ENCODE measurements at places on chromosomes 5 and 9.

DNA sequence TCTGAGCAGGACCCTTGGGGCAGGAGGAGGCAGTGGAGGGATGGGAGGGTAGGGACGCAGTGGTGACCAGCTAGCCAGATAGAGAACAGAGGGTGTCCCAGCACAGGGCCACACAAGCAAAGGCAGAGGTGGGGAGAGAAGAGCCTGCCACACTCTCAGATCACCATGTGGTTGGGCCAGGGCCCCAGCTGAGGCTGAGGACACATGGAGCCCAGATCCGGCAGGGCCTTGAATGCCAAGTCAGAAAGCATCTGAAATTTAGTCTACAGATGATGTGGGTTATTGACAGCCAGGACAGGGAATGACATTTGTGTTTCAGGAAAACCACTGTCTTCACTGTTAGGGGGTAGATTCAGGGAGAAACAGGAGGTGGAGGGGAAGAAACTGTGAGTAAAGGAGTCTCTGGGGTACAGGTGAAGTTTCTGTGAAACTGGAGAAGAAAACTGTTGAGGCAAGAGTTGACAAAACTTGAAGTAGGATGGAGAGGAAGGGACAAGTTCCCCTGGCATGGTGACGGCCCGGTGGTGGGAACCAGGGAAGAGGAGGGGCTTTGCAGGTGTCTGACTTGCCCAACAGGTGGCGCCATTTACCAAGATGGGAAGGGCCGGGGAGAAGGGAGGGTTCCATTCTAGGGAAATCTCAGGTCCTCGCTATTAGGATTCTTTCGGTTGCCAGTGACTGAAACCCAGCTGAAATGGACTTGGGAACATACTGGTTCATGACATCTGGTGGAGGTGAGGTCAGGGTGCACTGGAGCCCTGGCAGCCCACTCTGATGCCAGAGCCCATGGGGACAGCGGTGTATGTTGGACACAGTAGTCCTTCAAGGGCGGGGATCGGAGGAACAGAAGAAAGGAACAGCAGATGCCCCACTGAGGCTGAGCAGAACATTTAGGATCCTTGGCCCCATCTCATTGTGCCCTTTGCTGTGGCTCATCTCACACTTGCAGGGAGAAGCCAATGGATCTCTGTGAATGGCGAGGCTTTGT lies 100.1 kb downstream of the KCNIP1 start:
- DNase-seq = peak; percentile 44

- peak; percentile 91 for DNase-seq
Observed at GRCh38 chr9:88749420-88749819, 214.4 kb downstream of the NXNL2 start.

GRCh38 chr9:130138171-130138653 lies 34.0 kb upstream of the NCS1 start:
- DNase-seq = peak; percentile 84

DNA sequence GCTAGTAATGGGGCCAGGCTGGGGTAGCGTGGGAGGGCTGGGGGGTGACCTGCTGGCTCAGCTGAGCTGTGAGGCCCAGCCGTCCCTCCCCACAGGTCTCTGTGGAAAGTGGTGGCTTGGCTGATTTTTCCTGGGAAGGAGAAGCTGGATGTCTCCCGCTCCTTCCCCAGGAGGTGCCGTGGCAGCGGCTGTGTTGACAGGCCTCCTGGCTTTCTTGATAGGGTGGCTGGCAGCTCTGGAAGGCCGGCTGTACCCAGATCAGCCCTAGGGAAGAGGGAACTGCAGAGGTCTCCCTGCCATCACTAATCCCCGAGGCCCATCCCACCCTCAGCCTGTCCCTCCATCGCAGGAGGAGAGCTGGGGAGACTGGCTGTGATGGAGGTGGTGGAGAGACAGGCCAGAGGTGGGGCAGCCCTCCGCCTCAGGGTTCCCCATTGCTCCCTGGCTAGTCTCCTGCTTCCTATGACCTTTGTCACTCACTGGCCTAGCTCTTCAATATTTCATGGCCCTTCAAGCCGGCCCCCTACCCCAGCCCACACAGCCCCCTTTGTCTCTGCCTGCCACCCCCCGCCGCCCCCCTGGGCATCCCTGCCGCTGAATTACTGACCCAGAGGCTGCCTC lies 6.8 kb downstream of the CXXC5 start:
- DNase-seq = no peak

DNA sequence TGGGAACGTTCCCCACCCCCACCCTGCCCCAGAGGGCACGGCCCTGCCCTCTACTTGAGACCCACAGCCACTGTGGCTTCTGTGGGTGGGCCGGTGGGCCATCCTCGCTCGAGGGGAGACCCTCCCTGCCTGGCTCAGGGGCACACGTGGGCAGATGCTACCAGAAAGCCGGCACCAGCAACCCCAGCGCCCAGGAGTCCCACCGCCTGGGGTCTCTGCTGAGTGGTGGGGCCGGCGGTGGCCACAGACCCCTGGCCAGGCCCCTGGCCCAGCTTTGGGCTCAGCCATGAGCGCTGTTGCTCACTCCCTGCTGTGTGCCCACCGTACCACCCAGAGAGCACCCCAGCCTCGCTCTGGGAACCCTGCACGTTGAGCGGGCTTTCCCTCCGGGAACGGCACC lies 16.5 kb upstream of the NRARP start:
- no peak for DNase-seq

GRCh38 chr5:158792186-158792585 lies 307.5 kb downstream of the EBF1 start:
- no peak for DNase-seq

DNA sequence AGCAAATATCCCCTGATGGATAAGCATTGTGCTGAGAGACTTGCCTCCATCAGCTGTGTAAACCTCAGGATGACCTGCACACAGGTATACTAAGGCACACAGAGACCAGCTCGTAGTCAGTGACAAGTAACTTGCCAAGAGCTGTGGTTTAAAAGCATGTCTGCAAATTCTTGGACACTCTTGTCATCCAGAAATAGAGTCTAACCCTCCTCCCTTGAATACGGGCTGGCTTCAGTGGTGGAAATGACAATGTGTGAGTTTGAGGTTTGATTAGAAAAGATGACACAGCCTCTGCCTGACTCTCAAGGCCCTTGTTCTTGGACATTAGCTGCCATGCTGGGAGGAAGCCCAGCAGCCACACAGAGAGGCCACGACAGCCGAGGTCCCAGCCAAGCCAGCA lies 114.4 kb downstream of the GADD45G start:
- DNase-seq = peak; percentile 22

DNA sequence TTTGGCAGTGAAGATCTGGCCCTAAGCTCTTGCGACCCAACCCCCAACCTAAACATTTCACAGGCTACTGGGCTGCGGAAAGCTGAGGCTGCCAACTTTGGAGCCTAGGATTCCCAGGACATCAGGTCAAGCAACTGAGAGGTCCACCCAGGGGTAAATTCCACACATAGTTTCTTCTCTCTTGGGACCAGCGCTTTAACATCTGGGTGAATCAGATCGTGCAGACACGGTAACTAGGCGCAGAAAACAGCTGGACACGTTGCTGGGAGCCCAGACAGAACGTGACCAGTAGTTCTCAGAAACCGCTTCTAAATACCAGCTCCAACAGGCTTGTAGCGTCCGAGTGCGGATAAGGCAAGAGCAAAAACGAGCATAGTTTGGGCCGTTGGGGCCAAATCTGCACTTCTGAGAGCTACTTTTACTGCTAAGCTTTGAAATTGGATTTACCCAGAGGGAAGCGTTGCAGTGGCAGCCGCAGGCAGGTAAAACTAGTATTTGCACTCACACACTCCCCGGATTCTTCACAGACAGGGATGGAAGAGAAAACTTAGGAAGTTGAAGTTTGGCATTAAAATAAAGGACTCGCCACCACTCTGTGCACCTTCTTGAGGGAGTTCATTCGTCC lies 11.8 kb downstream of the ITGA1 start:
- DNase-seq = peak; percentile 93

DNA sequence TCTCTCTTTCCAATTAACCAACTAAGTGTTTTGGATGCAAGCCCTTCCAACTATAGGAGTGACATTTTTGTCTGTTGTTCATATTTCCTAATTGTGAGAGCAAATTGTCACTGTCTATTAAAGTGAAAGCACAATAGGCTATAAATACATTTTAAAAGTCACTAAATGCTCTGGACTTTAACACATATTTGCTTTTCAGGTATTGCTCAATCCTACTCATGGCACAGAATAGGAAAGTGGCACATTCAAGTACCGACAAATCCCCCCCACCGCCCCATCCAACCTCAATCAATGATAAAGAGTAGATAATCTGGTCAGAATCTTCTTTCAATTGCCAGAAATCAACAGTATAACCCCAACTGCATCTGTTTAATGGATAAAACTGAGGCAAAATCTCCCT lies 419.8 kb downstream of the PLK2 start:
- DNase-seq = no peak

- DNase-seq = no peak
Observed at GRCh38 chr9:112725961-112726360, 8.0 kb upstream of the INIP start.

DNA sequence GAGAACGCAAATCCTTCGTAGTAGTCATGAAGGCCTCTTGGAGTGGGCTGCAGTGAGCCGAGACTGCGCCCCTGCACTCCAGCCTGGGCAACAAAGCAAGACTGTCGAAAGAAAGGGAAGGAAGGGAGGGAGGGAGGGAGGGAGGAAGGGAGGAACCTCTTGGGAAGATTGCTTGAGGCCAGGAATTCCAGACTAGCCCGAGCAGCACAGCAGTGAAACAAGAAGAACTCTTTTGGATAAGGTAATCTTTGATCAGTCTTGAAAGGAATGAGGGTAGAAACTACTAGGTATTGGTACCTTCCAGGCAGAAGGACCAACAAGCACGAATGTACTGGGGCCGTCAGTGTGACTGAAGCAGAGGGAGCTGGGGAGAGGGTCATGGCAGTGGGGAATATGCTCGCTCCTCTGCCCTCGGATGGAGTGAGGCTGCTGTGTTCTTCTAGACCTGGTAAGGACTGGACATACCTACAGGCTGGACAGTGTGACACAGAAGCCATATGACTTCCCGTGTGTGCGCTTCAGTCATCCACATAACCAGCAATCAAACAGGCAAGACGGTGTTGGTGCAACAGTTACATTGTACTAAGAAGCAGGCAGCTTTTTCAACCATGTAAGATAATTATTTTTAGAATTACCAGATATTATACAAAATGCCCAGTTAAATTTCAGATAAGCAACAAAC lies 45.2 kb downstream of the P4HA2 start:
- DNase-seq = no peak

GRCh38 chr9:122116448-122117173 lies 23.5 kb upstream of the TTLL11 start:
- no peak for DNase-seq

- no peak for DNase-seq
Observed at GRCh38 chr5:147809830-147810666, 21.4 kb downstream of the SPINK1 start.
